ENCODE measurements at places on chromosomes 13 and 19.
A peak's percentile ranks its signal among the peaks of the same experiment; 100 is the strongest.

DNA sequence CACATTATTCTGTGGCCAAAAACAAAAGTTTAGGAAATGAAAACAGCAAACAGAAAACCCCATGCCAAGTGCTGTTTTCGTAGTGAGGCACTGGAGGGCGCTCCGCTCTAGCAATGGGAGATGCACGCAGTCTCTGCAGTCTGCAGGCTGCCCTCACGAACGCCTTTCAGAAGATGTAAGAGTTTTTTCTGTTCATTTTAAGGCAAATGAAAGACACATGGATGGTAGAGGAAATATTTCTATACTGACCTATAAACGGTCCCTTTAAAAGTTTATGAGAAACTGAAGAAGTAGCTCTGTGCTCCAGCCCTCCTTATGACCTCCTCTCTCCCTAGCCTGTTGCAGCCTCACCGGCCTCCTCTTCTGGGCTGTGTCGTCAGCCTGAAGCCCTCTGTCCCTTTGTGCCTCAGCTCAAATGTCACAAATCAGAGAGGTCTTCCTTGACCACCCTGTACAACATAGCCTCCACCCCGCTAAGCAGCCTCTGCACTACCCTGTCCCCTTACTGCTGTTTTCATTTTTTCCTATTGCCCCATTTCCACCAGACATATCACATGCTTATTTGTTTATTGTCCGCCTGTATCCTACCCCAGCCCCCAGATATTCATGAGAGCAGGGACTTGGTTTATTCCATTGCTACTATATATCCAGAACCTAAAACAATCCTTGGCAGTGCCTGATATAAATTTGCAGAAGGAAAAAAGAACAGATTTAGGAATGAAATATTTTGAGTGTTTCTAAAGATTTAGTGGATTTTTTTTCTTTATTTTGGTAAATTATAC, 116.4 kb downstream of the TM9SF2 start:
- no peak for DNase-seq

- no peak for DNase-seq
Measured at GRCh38 chr13:50466456-50466855, 377.0 kb downstream of the DLEU7 start.

DNA sequence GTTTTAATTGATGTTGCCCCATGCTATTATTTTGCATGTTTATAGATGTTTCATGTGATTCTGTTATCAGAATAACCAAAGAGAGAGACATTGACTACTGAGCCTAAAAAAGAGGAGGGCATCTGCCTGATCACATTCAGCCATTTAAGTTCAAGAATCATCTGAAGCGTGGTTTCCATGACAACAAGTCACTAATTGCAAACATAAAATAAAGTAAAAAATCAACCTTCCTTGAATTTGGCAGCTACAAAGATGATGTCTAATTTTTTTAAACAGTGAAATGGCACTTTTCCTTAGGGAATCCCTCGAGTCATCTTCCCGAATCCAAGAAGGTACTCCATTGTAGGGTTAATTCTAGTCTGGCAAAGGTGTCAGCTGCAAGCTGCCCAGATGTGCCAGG, 884.2 kb downstream of the DIAPH3 start:
- DNase-seq: no peak

DNA sequence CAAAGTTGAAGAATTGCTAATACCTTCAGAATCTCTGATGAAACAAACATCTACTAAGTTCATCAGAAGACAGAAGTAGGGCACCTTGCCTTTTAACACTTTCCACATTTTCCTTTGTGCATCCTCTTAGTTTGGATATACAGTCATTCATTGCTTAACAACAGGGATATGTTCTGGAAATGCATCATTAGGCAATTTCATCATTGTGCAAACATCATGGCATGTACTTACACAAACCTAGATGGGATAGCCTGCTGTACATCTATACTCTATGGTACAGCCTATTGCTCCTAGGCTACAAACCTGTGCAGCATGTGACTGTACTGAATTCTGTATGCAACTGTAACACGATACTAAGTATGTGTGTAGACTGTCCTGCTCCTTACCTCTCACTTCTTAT, 169.8 kb downstream of the SUCLA2 start:
- no peak for DNase-seq

DNA sequence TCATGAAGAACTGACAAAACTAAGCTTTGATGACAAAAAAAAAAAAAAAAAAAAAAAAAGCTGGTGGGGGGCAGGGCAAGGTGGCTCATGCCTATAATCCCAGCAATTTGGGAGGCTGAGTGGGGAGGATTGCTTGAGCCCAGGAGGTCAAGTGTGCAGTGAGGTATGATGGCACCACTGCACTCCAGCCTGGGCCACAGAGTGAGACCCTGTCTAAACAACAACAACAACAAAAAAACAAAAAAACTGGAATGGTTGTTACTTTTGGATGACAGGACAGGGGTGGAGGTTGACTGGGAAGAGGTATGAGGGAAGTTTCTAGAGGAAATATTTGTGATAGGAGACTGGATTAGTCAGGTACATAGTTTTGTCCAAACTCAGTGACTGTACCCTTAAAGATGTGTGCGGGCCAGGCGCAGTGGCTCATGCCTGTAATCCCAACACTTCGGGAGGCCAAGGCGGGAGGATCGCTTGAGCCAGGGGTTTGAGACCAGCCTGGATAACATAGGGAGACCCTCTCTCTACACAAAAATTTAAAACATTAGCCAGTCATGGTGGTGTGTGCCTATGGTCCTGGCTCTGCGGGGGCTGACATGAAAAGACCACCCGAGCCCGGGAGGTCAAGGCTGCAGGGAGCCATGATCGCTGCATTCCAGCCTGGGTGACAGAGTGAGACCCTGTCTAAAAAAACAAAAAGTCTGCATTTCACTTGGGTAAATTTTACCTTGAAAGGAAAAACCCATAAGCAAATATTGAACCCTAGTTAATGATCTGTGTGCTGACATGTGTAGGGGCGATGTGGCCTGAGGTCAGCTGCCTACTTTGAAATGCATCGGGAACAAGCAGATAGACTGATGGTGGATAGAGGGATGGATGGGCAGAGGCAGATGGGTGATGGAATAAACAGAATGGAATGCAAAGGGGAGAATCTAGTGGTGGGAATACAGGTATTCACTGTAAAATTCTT, 37.0 kb downstream of the CERS4 start:
- no peak for DNase-seq

DNA sequence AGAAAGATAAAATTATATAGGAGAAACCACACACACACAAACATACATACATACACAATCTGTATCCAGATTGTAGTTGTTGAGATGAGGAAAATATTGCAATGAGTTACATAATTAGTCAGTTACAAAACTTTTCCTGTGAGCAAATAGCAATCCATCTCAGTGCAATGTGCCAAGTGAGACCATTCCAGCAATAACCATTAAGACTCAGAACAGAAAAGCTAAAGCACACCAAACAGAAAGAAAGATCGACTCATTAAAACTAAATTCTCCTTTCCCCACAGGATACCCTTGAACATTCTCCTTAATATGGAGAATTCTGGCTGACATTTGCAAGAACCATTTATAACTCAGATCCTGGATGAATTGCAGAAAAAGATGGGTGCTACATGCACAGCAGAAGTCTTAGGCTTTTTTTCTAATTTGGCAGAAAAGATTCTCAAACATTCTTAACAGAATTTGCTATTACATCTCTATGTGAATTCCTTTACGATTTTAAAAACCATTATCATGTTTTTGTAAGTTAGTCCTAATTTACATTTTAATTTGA, 1341.2 kb upstream of the SPRY2 start:
- DNase-seq: no peak

- DNase-seq: no peak
Measured at GRCh38 chr13:85108356-85108755, 690.9 kb downstream of the SLITRK6 start.

DNA sequence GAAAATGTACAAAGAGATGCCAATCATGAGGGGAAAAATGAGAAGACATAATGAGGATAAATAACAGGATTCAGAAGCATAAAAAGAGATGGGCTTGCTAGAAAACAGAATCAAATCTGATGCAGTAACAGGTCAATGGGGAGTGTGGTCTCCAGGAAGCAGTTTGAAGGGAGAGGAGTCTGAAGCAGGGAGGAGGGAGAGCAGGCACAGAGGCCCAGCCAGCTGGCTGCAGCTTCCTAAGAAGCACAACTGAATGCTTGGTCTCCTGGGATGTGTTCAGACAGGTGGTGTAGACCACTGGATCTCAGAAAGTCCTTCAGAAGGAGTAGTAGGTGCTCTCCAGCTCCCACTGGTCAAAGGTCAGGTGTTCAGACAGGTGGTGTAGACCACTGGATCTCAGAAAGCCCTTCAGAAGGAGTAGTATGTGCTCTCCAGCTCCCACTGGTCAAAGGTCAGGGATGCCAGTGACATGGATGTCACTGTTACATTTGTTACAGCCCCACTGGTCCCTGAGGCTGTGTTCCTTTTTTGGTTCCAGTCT, 68.3 kb upstream of the UBAC2 start:
- DNase-seq: no peak

GRCh38 chr13:49746111-49746510, 46.4 kb downstream of the KPNA3 start:
- no peak for DNase-seq

GRCh38 chr13:27379694-27380641, 44.5 kb upstream of the GTF3A start:
- DNase-seq: peak; percentile 68

- DNase-seq: no peak
Measured at GRCh38 chr19:2700660-2701360, 1.7 kb downstream of the GNG7 start.

DNA sequence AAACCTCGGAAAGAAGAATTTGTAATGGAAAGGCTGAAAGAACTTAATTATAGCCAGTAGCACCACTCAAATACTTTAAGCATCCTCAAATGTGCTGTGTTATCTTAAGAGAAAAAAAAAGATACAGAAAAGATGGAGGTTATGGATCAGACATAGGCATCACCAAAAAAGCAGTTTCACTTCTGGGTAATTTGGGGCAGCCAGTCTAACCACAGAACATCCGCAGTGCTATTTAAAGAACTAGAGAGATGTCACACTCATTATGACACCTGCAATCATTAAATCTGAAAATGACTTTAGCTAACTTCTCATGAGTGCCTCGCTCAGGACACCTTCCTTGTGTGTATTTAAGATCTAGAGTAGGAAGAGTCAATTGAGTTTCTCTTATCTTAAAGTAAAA, 211.8 kb downstream of the RBM26 start:
- DNase-seq: peak; percentile 16

GRCh38 chr13:64256751-64257150, 2841.1 kb upstream of the PCDH20 start:
- DNase-seq: no peak

GRCh38 chr13:85833921-85834320, 34.7 kb upstream of the SLITRK6 start:
- no peak for DNase-seq

GRCh38 chr19:56577719-56578602, 10.7 kb downstream of the ZNF470 start:
- no peak for DNase-seq

DNA sequence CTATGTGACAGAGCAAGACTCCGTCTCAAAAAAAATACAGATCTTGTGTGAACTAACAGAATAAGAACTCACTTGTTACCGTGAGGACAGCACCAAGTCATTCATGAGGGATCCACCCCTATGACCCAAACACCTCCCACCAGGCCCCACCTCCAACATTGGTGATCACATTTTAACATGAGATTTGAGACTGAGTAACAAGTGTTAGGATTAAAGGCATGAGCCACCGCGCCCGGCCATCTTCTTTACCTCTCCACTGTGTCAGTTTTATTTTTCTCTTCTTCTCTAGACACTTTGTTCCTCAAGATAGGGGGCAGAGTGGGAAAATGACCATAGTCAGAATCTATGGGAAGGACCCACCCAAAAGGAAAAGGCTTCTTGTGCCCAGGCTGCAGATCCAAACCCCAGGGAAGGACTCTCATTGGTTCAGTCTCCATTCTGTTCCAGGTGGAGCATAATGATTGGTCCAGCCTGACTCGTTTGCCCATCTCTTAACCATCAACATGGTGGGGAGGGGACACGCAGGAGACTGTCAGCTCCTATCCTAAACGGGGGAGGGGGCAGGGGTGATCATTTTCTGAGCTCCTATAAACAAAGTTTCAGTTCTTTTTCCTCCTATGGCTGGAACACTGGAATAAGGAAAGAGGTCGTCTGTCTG, 1.3 kb upstream of the CALM3 start:
- DNase-seq: no peak

GRCh38 chr13:31896427-31896826, 135.1 kb upstream of the FRY start:
- DNase-seq: no peak

DNA sequence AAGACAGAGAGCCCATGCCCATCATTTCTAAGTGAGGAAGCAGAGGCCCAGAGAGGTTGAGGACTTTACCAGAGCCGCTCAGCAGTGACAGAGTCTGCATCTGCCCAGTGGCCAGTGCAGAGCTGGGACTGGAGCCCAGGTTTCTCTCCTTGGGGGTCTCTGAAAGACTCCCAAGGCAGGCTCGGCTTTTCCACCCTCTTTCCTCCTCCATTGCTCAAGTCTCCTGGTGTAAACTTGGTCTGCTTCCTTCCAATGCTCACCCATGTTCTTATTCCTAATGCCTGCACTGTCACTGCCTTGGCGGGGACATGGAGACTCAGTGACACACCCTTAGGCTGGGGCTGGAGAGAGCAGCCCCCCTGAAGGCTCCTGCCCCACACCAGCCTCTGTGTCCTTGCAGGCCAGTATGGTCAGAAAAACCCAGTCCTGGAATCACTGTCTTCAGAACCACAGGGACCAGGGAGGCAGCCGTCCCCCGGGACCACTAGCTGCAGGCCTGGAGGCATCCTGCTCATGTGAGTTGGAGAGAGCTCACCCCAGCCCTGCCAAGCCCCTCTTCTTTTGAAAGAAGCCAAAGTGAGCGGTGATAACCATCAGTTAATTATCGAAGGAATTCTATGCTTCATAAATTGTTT, 211.0 kb upstream of the ZNF536 start:
- DNase-seq: no peak

- DNase-seq: no peak
Measured at GRCh38 chr19:2680808-2681207, 21.7 kb downstream of the GNG7 start.

GRCh38 chr13:110109140-110109783, 197.7 kb downstream of the COL4A1 start:
- no peak for DNase-seq

- no peak for DNase-seq
Measured at GRCh38 chr13:76758257-76758656, 127.9 kb downstream of the KCTD12 start.

DNA sequence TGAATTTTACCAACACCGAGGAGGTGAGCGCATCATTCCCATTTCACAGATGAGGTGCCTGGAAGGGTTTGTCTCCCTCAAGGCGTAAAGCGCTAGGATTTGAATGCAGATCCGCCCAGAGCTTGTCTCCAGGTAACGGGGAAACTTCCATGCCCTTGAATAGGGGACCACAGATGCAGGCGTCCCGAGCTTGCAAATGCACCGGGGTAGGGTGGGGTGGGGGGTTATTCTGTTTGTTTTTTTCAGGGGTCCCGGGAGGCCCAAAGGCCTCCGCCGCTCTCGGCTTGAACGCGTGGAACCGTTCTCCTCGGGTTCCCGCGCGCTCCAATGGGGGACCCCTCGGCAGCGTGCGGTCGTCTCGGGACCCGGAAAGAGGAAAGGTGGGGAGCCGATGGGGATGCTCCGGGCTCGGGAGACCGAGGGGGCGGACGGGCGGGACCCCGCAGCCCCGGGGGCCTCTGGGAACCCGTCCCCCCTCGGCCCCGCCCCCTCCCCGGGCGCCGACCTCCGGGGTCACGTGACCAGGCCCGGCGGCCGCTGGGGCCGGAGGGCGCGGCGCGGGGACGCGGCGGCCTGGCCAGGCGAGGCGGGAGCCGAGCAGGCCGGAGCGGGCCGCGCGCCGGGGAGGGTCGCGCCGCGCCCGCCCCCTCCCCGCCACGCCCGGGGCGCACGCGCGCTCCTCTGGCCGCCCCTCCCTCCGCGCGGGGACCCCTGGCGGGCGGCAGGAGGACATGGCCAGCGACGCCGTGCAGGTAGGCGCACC, at the start of gene PKN1:
TSS of gene PKN1 (plus strand) at position 516 of the 763 bp plus-strand sequence. CDS start at position 732, 216 bp downstream.
- peak; percentile 76 for DNase-seq

All from activated naive CD8-positive, alpha-beta T cell treated with anti-CD3 and anti-CD28 coated beads, Interleukin-2, amount 50 U/mL, for 24 hours (primary cell).